ENCODE measurements at places on chromosomes 4 and X. TPM values are rescaled to one million over a fixed set of nuclear protein-coding genes. Genes with fewer than 3 reads are reported as not detected.

GRCh38 chr4:26140150-26140898, 180.5 kb upstream of the RBPJ start:
- DNase-seq = no peak

- DNase-seq = no peak
Measured at GRCh38 chr4:87718217-87718835, 68.2 kb downstream of the DMP1 start.

- DNase-seq = no peak
Measured at GRCh38 chr4:83172371-83172770, 57.8 kb upstream of the PLAC8 start.

DNA sequence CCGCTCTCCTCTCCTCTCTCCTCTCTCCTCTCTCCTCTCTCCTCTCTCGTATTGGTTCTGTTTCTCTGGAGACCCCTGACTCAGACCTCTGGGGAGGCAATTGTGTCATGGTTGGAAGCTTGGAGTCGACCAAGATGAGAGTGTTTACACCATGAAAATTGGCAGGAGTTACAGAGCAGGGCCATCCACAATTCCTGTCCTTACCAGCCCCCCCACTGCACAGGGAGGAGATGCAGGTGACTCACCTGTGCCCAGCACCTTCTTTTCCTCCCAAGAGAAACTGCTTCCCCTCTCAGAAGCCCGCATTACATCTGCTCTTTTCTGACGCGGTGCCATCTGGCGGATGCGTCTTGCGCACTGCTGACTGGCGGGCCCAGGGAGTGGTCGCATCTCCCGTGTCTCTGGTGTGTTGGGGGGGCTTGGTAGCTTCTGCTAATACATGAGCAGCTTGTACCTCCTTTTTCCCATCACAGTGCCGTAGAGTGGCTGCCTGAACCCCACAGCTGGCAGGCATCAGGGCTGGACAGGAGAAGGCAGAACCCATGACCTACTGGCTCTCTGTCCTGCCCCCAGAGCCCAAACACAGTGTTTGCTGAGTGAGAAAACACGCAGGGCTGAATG, 31.4 kb upstream of the GPR78 start:
- no peak for DNase-seq

Gene PPEF1
- not detected for total RNA-seq

GRCh38 chrX:80792205-80792604, 17.5 kb downstream of the BRWD3 start:
- no peak for DNase-seq

- no peak for DNase-seq
Measured at GRCh38 chrX:18354369-18355223, at the start of gene SCML2. SCML2 (minus strand) TSS chrX:18354688; CDS start chrX:18334071, 20,617 bp downstream.

Gene ETDA
- not detected for total RNA-seq

Gene ARHGAP24
- total RNA-seq = 9.9 TPM

Gene LGI2
- total RNA-seq = under 0.01 TPM

- no peak for DNase-seq
Measured at GRCh38 chrX:15719324-15719968, 18.6 kb upstream of the CA5B start.

Gene USP17L28
- not detected for total RNA-seq

GRCh38 chrX:150610043-150610442, 41.6 kb downstream of the MTM1 start:
- no peak for DNase-seq

- DNase-seq = no peak
Measured at GRCh38 chr4:149512501-149512900, 303.1 kb downstream of the IQCM start.

Gene ITM2A
- total RNA-seq = 6.3 TPM

Gene ARR3
- total RNA-seq = not detected

DNA sequence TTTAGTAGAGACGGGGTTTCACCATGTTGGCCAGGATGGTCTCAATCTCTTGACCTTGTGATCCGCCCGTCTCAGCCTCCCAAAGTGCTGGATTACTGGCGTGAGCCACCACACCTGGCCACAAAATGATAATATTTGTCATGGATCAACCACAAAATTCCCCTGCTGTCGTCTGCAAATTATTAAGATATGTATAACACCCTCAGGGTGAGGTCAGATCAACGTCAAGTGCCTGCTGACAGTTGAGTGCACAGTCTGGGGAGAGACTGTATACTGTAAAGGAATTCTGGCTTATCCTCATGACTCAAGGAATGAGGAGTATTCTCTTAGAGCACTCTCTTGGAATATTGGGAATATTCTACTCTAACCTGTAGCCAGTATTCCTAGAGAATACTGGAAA, 11.2 kb downstream of the EPGN start:
- DNase-seq = no peak

- DNase-seq = no peak
Measured at GRCh38 chrX:37785569-37785968, 5.7 kb downstream of the CYBB start.

- DNase-seq = no peak
Measured at GRCh38 chr4:90403781-90404180, 276.6 kb downstream of the CCSER1 start.

DNA sequence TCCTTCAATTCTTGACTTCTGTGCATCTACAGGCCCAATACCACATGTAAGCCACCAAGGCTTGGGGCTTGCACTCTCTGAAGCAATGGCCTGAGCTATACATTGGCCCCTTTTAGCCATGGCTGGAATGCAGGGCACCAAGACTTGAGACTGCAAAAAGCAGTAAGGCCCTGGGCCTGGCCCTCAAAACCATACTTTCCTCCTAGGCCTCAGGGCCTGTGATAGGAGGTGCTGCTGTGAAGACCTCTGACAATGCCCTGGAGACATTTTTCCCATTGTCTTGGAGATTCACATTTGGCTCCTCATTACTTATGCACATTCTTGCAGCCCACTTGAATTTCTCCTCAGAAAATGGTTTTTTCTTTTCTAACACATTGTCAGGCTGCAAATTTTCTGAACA, 68.5 kb upstream of the FSTL5 start:
- no peak for DNase-seq

DNA sequence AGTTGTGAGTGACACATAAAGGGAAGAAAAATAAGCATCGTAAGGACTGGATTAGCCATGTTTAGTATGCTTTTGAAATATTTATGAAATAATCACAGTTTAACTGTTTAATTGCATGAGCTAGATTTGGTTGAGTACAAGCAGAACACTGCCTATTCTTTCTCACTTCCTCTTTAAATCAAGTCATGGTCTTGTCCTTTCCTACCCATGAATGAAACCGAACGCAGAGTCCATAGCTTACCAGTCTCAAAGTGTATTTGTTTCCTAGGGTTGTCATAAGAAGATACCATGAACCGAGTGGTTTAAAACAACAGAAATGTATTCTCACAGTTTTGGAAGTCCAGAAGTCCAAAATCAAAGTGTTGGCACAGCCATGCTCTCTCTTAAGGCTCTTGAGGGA, 684.0 kb upstream of the MAGEB2 start:
- DNase-seq = no peak

DNA sequence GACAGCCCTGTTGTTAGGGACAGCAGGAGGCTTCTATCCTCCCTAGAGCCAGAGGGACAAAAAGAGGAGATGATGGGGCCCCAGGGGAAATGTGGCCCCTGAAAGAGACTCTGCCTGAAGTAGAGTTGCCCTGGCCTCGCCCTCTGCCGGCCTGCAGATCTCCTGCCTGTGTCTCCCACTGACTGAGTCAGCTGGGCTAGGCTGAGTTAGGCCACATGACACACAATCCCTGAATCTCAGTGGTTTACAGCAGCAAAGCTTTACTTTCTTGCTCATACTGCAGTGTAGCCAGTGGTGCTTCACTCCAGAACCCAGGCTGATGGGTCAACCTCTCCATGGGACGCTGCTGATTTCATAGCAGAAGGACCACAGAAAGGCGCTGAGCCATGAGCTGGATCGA, 23.5 kb downstream of the DRD5 start:
- no peak for DNase-seq

GRCh38 chr4:138630666-138631065, 384.9 kb upstream of the NOCT start:
- DNase-seq = no peak

- DNase-seq = no peak
Measured at GRCh38 chrX:64206556-64207162, 1.2 kb upstream of the AMER1 start.

Gene CACNA1F
- total RNA-seq = 0.12 TPM

GRCh38 chrX:54181202-54181953, 1.7 kb downstream of the FAM120C start:
- DNase-seq = no peak

Gene PRDM5
- total RNA-seq = 7.3 TPM

DNA sequence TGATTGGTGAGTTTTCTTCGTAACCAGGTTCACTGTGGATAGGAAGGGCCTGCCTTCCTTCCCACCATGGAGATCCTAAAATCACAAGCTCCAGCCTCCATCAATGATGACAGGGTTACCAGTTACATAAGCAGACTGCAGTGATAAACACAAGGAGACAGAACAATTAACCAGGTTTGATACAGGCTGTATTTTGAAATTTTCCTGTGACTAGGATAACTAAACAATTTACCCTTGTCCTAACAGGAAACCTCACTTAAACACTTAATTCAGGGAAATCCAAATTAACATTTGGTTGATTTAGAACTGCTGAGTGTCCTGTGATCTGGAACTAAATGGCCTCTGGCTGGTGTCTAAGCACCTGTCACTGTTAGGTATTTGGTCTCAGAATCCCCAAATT, 3.1 kb upstream of the SLC9B2 start:
- no peak for DNase-seq

DNA sequence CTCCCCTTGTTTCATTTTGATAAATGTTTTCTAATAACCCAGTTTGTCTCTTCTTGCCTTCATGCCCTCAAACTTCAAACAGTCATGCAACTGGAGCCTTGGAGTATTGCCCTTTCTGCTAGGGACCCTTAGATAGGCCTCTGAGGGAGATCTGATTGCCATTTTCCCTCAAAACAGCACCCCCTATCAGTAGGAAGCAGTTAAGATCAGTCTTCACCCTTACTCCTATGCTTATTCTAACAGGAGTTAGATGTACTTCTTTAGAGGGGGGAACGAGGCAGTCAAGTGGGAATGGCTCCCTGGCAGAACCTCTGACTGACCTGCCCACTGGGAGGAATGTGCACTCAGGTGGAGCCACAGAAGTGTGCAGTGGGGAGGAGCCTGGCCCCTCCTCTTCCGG, 74.1 kb downstream of the FAM47A start:
- DNase-seq = no peak

DNA sequence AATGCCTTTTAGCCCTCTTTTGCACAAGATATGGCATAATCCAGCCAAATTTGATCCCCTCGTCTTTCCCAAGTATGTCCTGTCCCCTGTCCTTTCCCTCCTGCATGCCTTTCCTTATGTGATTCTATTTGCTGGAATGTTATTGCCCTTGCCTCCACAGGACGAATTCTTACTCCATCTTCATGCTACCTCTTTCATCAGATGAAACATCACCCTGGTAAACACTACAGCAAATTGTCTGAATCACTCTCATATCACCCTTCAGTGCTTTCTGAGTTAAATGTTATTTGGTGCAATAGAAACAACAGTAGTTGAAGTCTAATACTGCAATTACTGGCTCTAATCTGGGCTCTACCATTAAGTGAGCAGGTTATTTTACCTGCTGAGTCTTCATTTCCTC, 52.2 kb upstream of the FAT1 start:
- no peak for DNase-seq

- DNase-seq = no peak
Measured at GRCh38 chrX:69546417-69546816, 42.3 kb downstream of the NALF2 start.

Gene SORCS2
- total RNA-seq = 0.22 TPM

DNA sequence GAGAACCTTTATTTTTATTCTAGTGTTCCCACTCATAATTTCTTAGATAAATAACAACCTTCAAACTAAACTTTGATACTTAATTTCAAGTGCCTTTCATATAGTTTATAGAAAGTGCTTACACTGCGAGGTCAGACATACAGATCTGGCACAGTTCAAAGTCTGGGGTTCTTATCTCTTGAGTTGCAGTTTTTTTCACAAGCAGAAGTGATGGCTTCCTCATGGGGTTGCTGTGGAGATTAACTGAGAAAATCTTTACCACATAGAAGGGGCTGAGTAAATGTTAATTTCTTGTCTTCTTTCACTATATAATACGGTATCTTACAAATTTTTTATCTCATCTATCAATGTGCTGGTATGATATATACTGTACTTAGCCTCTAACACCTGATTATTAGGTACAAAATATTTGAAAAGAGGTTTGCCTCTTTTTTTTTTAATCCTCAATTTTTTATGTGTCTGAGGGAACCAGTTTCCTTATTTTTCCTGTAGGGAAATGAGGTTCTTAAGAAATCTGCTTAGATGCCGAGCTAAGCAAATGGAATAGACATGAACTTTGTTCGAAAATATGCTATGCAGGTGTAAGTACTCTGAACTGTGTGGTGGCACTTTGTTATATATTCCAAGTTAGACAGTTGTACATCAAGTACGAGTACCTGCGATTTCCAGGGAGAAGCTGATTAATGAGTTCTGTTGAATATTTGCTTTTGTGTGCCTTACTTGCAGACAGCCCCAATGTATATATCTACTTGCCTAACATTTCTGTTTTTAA, 3.3 kb downstream of the ING2 start:
- DNase-seq = no peak

DNA sequence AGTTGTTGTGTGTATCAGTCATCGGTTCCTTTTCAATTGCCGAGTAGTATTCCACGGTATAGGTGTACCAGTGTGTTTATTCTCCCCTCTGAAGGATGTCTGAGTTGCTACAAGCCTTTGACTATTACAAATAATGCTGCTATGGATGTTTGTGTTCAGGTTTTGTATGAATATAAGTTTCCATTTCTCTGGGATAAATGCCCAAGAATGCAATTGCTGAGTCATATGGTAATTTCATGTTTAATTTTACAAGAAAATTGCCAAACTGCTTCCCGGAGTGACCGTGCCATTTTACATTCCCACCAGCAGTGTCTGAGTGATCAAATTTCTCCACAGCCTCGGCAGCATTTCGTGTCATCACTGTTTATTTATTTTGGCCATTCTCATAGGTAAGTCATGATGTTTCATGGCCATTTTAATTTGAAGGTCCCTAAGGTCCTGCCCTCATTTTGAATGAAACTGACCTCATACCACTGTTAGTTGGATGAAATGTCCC, 73.9 kb downstream of the IRF2 start:
- no peak for DNase-seq

Gene ADH7
- total RNA-seq = not detected

- no peak for DNase-seq
Measured at GRCh38 chr4:114864060-114864459, 249.4 kb downstream of the NDST4 start.

DNA sequence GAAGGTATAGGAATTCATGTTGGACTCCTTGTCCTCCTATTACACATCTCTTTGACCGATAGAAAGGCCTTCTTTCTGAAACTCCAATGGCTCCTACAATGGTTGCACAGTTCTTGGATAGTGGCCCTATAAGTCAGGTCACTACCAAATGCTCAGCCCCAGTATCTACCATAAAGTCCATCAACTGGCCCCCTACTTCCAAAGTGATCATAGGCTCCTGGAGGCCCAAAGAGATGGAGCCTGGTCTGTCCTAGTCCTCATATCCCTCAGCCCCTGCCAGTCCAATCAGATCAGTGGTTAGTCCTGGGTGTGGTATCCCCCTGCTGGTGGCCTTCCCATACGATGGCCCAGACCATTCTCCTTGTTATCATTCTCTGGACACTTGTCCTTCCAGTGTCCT, 30.3 kb downstream of the SULT1E1 start:
- no peak for DNase-seq

Measured in epithelial cell of proximal tubule (primary cell).